Glutamatergic neuron (in vitro differentiated cells): ENCODE measurements at places on chromosomes 6 and 20. TPM values are rescaled to one million over a fixed set of nuclear protein-coding genes. Genes with fewer than 3 reads are reported as not detected.

DNA sequence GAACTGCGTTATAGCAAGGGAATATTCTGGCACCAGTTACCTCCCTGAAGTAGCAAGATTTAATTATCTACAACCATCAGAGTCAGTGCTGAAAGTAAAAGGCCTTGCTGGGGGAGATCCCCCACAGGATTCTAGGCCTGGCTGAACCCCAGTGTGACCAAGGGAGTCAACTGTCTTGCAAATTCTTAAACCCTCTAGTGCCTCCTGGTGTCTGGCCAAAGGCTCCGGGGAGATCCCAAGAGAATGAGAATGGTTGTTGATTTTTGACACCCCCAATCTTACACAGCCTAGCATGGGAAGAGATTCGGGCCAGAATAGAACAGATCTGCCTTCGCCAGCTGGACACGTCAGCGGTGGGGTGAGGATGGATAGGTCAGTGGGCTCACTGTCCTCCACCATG lies 179.4 kb downstream of the ERMARD start:
- H3K4me3 ChIP-seq, result no peak overlapping the region
- no peaks in the 10 kb centered on the region for H3K4me1 ChIP-seq
- DNase-seq, result no peak
- peaks cover 11% of the 10 kb centered on the region for H3K36me3 ChIP-seq

DNA sequence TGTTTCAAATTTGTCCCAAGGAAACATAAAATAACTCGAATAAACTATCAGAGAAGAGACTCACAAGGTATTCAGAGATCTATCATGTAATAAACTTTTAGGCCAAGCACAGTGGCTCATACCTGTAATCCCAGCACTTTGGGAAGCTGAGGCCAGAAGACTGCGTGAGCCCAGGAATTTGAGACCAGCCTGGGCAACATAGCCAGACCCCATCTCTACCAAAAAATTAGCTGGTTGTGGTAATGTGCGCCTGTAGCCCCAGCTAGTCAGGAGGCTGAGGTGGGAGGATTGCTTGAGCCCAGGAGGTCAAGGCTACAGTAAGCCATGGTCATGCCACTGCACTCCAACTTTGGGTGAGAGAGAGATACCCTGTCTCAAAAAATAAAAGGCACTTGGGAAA lies 79.2 kb upstream of the GCM1 start:
- DNase-seq, result no peak
- no peaks in the 10 kb centered on the region for H3K4me1 ChIP-seq
- H3K27ac ChIP-seq, result no peak overlapping the region
- no peaks in the 10 kb centered on the region for H3K36me3 ChIP-seq

GRCh38 chr20:34037767-34038166 lies 44.1 kb downstream of the RALY start:
- H3K4me1 ChIP-seq, result peaks cover 60% of the 10 kb centered on the region
- DNase-seq, result no peak
- H3K36me3 ChIP-seq, result peaks cover 5% of the 10 kb centered on the region
- peaks cover 1% of the 10 kb centered on the region for H3K27me3 ChIP-seq
- no peak overlapping the region for H3K27ac ChIP-seq

DNA sequence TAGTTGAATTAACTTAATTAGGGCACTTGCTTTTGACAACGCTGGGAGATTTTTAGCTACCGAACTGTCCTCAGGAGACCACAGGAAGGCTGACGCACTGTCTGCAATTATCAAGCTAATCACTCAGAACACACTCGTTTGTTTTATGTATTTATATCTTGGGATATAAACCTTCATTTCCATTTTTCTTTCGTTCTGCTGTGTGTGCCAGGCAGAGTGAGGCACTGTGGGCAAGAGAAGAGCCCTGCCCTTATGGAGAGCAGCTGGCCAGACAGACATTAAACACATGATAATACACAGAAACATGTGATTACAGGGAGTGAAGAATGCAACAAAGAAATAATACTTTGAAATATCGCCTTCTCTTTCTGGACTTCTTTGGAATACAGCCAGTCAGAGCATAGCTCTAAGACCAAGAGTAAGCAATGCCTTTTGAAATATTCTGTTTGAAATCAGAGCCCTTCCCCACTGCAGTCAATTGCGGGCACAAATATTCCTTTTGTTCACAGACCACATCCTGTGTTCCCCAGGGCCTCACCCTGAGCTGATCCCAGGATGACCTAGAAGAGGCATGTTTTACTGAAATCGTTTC lies 96.8 kb downstream of the ANKRD60 start:
- peaks cover 8% of the 10 kb centered on the region for H3K27me3 ChIP-seq
- peak overlapping the region; percentile 86 for H3K27ac ChIP-seq
- no peak for DNase-seq

Gene PLCB1
- total RNA-seq, result 37.4 TPM
